ENCODE measurements at places on chromosomes 16 and 17.
A peak's percentile ranks its signal among the peaks of the same experiment; 100 is the strongest.

DNA sequence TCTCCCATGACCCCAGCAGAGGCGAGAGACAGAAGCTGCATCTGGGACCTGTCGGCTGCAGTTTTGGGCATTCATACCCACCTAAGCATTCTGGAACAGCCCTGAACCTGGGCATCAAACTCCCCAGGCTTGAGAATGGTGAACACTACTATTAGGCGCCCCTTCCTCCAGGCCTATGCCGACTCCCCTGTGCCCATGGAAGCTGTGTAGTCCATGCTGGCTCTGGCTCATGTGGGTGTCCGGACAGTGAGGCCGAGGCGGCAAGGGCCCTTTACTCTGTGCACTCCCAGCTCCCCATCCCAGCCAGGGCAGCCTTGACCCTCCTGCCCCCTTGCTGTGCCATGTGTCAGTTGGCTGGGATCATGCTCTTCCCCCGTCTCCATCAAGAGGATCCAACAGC is 89.0 kb upstream of the TOB1 start:
- DNase-seq = no peak

DNA sequence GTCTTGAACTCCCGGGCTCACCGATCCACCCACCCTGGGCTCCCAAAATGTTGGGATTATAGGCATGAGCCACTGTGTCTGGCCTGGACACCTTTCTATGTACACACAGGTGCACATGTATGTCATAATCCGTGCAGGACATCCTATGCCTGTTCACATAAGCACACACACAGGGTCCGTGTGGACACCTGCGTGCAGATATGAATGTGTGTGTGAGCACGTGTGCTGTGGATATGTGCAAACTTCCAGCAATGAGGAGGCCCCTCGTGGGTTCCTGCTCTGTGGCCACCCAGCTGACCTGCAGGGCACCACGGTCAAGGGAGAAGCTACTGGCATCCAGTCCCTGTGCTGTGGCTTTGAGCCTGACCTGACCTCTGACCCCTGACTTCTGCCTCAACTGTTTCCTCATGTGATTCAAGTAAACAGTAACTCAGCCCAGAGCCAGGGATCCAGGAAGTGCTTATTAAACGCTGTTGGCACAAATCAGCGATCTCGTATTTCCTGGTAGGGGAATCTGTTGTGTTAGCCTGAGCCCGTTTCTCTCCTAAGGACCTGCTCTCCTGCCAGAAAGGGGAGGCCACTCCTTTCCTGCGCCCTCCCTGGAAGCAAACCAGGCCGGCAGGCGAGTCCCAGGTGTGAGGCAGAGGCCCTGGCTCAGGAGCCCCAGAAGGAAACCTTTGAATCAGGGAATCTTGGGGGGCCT is 6.5 kb downstream of the CPNE7 start:
- DNase-seq = no peak

GRCh38 chr17:63116967-63117830 is 151.2 kb downstream of the TANC2 start:
- peak; percentile 5 for DNase-seq

DNA sequence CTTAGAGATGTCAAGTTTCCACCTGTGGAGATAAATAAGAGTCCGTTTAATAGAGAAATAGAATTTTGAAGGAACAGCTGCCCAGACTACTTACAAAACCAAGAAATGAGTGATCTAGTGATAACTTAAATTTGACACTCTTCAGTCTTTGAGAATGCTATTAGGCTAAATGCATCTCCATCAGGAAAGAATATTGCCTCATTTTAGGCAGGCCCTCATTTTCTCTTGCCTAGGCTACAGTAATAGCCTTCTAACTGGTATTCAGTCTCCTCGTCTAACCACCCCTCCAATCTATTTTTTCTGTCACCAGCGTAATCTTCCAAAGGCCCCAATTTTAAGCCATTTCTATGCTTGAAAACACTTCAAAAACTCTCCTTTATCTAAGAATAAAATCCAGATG is 537.8 kb upstream of the CA10 start:
- no peak for DNase-seq

DNA sequence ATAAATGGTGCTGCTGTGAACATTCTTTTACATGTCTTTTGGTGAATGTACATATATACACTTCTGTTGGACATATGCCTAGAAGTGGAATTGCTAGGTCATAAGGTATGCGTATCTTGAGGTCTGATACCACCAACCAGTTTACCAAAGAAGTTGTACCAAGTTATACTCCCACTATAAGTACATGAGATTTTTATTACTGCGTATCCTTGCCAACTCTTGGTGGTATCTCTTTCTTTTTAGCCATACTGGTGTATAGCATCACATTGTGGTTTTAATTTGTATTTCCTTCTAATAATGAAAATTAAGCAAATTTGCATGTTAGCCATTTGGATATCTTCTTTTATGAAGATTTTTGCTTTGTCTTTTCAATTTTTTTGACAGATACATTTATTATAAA is 80.5 kb downstream of the ATF7IP2 start:
- DNase-seq = no peak

GRCh38 chr17:72665852-72666851 is 426.3 kb downstream of the SLC39A11 start:
- peak; percentile 55 for DNase-seq

DNA sequence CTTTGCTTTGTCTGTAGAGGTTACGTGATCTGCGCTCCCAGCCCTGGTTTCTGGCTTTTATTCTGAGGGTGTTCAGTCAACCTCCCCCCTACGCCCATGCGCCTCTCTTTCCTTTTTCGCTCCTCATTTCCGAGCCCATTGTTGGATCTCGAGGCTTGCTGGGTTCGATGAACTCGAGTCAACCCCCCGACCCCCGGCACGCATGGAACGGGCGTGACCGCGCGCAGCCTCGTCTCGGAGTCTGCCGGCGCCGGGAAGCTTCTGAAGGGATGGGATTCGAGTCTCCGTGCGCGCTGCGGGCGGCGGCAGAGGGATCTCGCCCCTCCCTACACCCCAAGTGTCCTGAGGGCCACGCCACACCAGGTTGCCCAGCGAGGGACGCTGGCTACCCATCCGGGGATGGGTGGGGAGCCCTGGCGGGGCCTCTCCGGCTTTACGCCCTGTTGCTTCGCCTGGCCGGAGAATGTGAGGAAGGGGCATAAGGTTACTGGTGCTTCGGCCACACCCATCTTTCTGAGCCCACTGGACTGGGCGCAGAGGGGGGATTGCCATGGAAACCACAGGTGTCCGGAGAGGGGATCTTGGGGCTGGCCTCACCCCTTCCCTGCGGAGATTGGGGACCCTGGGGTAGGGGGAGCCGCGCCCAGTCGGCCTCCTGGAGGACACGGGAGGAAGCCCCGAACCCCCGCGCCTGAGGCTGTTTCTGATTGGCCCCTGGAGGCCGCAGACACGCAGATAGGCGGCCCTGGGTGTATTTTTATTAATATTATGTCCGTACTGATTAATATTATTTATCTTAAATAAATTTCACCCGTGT is 1.8 kb downstream of the MAPT start:
- peak; percentile 16 for DNase-seq

DNA sequence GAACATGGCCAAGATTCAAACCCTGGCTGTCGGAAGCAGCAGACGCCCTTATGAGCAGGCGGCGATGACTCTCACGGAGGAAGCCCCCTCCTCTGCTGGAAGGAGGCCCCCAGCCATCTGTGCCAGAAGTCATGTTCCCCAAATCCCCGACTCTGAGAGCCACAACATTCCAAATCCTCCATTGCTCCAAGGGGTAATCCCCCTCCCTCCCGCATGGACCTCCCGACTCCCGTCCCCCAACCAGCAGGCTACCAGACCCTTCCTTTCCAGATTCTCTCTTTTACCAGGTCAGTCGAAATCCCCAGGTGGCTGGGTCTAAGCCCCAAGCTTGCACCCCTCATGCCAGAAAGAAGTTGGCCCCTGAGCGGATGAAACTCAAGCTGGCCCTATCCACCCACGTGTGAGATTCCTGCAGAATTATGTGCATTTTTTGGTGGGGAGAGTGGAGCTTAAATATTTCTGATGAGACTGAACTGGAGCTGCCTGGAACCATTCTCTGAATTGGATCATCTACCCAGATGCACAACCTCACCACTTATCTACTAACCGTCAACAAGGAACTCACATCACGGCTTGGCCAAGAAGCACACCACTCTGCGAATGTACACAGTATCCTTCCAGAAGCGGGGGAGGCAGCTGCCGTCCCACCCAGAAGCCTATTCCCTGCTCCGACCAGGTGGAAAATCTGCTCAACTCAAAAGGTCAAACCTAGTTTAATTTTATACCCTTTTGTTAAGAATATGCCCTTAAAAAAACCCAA is 283.5 kb downstream of the C16orf95 start:
- no peak for DNase-seq

DNA sequence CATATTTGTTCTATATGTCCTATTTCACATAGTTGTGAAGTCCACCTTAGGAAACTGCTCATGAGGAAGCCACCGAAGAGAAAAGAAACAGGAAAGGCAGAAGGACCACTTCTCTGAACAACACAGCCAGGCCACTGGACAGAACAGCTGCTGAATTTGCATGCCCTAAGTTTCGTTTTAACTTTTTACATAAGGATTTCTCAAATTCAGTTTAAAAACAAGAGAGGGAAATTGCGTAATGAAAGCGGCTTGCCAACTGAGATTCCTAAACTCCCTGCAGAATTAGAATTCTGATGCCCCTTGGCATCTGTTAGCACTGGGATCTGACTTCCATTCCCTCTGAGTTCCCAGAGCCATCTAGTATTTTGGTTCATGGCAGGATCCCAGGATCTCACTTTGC is 5.0 kb upstream of the CCL8 start:
- DNase-seq = no peak

DNA sequence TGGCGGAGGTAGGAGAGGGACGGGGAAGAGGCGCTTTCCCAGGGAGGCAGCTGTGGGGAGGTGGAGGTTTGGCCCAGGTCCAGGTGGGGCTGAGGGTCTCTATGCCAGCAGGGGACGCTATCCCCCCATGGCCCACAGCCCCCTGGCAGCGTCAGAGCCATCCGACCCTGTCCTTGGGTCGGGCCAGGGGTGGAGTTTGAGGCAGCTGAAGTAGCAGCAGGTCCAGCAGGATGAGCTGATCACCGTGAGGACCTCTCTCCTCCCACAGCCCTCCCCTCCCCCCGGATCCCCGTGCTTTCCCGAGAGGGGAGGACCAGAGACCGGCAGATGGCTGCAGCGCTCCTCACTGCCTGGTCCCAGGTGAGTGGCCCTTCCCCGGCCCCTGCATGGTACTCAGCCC is 3.2 kb downstream of the ZNF205 start:
- DNase-seq = no peak

- DNase-seq = no peak
These were observed 10.8 kb downstream of the P2RX5 start for GRCh38 chr17:3685174-3685573.

DNA sequence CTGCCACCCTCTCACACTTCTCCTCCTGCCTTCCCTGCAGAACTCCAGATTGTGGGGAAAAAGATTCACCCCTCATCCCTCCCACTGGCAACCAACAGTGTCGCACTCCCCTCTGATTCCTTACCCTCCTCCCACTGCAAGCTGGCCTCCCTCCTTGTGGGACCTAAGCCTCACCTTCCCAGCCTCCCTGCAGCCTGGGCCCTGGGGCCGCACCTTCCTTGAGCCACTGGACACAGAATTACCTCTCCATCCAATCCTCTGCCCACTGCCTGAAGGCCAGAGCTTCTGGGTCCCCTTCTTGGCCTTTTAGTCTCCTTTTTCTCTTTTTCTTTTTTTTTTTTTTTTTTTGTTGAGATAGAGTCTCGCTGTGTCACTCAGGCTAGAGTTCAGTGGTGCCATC is 33.9 kb downstream of the NGFR start:
- DNase-seq = no peak

DNA sequence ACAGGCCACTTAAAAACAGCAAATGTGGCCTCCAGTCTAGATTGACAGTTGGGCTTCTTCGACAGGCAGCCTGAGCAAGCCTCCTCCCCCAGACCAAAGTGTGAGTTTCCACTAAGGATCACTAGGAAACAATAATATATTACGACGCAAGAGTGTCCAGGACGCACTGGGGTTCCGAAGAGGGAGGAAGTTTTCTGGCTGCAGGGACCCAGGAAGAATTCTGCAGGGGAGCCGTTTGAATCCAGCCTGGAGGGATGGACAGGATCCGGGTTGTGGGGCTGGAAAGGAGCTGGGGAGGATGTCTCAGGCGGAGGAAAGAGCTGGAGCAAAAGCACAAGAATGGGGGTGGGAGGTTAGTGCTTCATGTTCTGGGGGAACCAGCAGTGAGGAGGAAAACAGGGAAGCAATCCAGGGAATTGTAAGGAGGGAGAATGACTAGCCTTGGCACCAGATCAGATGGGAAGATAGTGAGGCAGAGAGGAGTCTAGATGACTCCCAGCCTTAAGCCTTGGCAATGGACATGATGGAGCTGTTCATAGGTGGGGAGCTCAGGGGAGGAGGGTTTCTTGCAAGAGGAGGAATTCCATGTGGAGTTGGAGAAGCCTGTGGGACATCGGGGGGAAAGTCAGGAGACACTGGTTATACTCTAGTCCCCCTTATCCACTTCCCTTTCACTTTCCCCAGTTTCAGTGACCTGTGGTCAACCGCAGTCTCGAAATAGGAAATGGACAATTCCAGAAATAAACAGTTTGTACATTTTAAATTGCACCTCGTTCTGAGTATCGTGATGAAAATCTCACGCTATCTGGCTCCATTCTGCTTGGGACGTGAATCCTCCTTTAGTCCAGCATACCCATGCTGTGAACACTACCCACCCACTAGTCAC is 26.6 kb downstream of the NGFR start:
- DNase-seq = no peak

GRCh38 chr17:33802349-33803198 is 452.5 kb upstream of the CCL2 start:
- DNase-seq = no peak

DNA sequence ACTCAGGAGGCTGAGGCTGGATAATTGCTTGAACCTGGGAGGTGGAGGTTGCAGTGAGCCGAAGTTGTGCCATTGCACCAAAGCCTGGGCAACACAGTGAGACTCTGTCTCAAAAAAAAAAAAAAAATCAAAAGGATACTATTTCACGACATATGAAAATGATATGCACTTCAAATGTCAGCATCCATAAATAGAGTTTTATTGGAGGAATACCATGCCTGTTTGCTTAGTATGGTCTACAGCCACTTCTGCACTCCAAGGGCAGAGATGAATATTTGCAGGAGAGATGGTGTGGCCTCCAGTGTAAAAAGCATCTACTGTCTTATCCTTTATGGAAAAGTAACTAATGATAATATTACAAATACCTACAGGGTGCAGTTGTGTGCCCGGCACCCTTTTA is 27.2 kb downstream of the ABCC6 start:
- no peak for DNase-seq

GRCh38 chr17:7840441-7840840 is 6.4 kb downstream of the KDM6B start:
- no peak for DNase-seq

- no peak for DNase-seq
These were observed 33.0 kb downstream of the NTN1 start for GRCh38 chr17:9054126-9054975.

DNA sequence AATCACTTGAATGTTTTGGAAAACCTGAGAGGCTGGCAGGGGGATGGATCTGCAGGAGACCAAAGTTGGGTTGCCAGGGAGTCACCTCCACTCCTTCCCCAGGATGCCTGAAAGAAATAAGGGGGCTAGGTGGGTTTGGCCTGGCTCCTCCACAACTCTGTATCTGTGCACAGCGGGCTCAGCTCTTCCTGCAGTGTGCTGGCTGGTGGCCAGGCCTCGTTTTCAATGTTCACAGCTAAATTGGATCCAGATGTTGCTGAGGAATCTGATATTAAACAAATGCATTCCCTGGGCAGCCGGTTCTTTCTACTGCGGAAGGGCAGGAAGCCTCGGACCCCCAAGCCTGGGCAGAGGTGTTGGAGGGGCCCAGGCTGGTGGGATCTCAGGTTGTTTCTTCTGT is 106.2 kb downstream of the N4BP1 start:
- no peak for DNase-seq
